CD8-positive, alpha-beta T cell (primary cell): ENCODE measurements at places on chromosomes 5 and 9.

GRCh38 chr5:144549580-144549979 lies 378.9 kb downstream of the KCTD16 start:
- DNase-seq = no peak

DNA sequence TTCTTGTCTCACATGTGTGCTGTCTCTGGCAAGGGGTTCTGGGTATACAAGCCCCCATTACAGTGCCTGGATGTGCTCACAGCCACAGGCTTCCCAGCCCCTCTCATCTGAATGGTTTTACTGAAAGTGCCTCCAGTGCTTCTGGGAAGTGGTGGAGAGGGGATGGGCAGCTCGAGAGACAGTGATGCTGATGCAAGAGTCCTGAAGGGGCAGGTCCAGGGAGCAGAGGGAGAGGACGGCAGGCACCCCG lies 93.5 kb downstream of the PHF2 start:
- DNase-seq = no peak

DNA sequence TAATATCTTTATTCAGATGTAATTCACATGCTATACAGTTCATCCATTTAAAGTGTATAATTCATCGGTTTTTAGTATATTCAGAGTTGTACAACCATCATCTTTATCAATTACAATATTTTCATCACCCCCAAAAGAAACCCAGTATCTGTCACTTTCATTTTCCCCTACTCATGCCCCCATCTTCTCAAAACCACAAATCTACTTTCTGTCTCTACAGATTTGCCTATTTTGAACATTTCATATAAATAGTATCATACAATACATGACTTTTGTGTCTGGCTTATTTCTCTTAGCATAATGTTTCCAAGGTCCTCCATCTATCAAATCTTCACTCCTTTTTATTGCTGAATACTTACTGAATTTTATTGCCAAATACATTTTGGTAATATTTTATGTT lies 305.1 kb upstream of the SGCD start:
- no peak for DNase-seq

DNA sequence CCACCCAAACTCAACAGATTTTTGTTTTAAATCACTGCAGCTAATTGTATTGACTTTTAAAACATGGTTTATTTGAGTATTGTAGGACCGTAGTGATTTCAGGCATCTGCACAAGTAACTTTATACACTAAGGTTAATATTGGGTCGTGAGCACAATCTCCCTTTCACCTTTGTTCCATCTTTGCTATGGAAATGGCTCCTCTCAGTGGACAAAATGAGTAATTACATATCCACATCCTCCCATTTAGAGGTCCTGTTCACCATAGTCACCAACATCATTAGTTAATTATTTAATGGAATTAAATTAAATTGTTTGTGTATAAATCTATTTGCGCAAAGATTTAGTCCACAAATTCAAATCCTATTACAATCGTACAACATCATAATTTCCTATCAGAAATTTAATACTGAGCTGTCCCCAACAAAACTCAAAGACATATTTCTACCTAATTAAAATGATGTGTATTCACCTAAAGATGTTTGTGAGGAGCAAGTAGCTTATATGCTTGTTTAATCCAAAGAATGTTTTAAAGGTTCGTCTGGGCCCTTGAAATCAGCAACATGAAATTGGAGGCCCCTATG lies 173.0 kb upstream of the DAPK1 start:
- no peak for DNase-seq

DNA sequence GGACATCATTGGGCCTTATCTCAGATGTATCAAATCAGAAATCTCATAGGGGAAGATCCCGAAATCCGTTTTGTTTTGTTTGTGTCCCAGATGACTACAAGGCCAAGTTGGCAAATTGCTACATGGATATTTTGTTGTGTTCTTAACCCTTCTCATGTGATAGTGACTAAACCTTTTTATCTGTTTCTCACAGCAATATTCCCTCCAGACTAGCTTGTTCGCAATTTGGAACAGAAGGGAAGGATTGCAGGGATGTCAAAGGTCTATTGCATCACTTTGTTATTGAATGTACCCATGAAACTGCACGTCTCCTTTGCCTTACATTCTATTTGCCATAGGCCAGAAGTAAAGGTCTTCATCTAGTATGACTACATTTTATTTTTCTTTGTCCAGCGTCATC lies 453.9 kb downstream of the NFIB start:
- DNase-seq = no peak

DNA sequence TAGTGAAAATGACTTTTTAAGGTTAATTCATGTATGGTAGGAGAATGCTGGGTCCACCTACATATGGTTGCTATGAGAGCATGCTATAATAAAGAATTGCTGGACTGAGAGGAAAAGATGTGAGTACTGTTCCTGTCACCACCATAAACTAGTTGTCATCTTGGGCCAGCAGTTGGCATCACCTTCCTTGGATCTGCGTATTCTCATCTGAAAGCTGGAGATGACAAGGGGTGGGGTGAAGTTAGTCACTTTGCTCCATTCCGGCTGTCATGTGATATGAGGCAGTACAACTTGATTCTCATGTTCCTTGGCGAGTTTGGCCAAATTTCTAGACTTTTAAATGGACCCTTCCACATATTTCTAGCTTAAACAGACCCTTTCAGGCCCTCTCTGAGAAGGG lies 33.3 kb downstream of the PIP5K1B start:
- no peak for DNase-seq
